ENCODE measurements at places on chromosomes 6 and 20.

GRCh38 chr6:139927236-139927635 lies 552.8 kb upstream of the CITED2 start:
- no peak for DNase-seq

GRCh38 chr6:24760210-24760609 lies 14.5 kb upstream of the GMNN start:
- no peak for DNase-seq

DNA sequence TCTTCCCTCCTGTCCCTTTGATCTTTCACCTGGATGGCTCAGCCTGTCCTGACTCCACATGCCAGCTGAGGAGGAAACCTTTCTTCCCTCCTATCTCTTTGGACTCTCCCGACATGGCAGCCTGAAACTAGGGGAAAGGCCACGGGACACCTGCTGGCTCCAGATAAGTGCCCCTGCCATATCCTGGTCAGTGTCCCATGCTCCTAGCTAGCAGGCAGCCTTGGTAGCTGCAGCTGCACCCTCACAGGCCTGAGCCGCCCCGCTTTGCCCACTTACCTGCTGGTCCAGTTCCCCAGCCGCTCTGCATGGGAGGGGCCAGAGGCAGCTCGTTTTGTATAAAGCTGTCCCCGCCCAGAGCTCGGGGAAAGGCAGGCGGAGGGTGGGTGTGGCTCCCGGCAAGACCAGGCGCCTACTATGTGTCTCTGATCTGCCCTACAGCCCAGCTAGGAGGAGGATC lies 7.4 kb upstream of the SLC52A3 start:
- no peak for DNase-seq

DNA sequence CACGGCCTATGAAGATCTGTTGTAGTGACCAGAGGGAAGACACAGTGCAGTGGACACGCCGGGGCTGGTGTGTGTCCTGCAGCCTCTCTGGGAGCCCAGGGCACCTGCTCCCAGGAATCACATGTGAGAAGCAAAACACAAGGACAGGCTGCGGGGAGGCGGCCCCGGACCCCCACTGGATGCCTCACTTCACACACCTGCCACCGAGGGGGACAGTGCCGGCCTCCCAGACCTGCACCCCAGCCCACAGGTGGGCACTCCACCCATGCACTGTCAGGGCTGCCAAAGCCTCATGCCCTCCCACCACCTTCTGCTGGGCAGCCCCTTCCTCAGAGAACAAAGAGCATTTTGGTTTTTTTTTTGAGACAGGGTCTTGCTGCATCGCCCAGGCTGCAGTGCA lies 27.4 kb downstream of the FRMD1 start:
- no peak for DNase-seq

DNA sequence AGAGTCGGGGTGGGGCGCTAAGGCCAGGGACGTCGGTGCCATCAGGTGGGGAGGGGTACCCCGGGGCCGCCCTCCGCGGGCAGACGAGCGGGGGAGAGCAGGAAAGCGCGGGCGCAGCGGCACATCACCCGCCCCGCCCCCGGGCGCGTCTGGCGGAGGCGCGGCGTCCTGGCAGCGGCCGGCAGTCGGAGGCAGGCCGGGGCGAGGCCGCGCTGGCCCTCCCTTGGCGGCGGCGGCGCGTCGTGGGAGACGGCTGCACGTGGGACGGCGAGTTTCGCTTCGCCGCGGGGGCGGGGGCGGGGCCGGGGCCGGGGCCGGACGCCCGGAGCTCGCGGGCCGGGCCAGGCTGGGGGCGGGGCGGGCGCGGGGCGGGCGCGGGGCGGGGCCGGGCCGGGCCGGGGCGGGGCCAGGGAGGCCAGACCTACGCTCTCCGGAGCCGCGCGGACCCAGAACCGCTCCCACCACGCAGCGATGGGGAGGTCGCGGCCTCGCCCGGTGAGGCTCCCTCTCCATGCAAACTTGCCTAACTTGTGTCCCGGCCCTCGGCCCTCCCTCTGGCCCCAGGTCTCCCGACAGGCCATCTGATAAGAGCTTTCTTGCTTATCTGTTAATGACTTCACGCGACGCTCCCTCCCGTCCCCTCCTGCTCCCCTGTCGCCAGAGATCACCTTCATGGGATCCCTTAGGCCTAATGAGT lies 12.5 kb downstream of the ITPR3 start:
- peak; percentile 12 for DNase-seq

GRCh38 chr20:60428651-60429050 lies 470.4 kb downstream of the CDH26 start:
- no peak for DNase-seq

DNA sequence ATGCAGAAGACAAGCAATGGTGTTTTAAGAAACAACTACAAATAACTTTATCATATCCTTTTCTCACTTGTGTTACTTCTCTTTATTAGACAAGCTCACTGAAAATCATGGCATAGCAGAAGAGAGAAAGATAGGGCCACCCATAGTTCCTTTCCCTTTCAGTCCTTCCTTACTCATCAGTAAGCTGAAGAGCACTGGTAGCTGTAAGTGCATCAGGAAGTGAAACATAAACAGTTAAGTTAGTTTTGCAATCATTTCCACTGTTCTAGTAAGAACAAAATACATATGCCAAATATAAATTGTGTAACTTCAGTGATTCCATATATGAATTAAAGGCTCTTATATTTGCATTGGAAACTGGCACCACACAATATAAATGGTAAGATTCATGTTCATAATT lies 220.1 kb downstream of the HACE1 start:
- no peak for DNase-seq

DNA sequence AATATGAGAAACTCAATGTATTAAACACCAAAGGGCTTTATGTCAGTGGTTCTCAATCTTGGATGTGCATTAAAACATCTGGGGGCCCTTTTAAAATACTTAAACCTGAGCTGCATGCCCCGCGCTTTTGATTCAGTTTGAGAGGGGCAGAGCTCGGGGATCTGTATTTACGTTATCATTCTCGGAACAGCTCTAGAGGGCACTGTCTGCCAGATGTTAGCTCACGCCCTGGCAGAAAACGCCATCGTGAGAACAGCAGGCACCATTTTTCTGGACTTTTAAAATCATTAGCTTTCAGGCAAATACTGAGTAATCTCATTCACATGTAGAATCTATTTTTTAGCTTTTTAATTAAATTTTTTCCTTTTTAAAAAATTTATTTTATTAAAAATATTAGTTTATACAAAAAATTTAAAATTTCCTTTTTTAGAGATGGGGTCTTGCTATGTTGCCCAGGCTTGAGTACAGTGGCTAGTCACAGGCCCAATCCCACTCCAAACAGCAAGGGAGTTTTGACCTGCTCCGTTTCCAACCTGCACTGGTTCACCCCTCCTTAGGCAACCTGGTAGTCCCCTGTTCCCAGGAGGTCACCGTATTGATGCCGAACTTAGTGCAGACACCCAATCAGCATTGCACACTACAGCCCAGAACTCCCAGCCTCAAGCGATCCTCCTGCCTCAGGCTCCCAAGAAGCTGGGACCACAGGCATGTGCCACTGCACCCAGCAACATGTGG lies 30.0 kb upstream of the ZNF133 start:
- no peak for DNase-seq

DNA sequence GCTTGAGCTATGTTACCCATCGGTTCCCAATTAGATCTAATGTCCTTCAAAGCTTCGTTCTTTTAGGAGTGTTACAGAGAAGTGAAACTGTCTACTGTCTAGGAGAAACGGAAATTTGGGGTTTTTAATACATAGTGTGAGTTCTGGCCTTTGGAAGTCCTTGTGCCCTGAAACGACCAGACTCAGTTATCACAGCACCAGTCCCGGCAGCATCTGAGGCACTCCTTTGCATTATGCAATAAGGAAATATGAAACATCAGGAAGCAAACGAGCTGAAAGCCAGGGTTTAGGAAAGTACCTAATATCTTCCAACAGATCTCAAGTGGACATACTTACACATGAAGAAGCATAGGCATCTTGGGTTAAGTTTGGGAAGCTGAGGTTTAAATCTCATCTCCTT lies 61.8 kb upstream of the ADGRF1 start:
- no peak for DNase-seq

- no peak for DNase-seq
Measured at GRCh38 chr6:93081901-93082300, 337.5 kb downstream of the EPHA7 start.

DNA sequence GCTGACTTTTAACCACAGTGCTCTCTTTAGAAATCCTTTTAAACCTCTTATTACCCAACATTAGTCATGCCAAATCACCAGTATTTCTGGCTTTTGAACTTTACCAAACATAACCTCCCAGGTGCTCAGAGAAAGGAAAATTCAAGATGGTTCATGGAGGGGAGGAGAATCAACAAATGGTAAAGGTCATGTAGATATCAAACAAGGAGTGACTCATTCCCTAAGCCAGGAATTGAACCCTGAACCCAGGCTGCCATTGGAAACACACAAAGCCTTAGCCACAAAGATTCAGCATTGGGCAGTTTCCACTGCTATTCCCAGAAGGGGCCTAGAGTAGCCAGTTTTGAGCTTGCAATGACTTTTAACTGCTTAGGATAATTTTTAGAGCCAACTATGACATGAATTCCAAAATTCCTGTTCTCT lies 21.6 kb upstream of the ENTPD6 start:
- no peak for DNase-seq

GRCh38 chr20:34200023-34200422 lies 41.2 kb upstream of the ASIP start:
- no peak for DNase-seq

- DNase-seq: no peak
Measured at GRCh38 chr6:76418560-76419223, 346.2 kb upstream of the IMPG1 start.

GRCh38 chr6:131400054-131400778 lies 172.8 kb upstream of the ARG1 start:
- DNase-seq: no peak

- peak; percentile 89 for DNase-seq
Measured at GRCh38 chr20:63216041-63216848, at the start of gene YTHDF1. YTHDF1 (minus strand) TSS chr20:63216131; CDS start chr20:63215892, 239 bp downstream.

- no peak for DNase-seq
Measured at GRCh38 chr20:14896569-14896968, 559.2 kb upstream of the FLRT3 start.

- DNase-seq: no peak
Measured at GRCh38 chr6:45423824-45424450, 46.2 kb upstream of the SUPT3H start.

- DNase-seq: no peak
Measured at GRCh38 chr6:145329257-145329656, 406.1 kb downstream of the EPM2A start.

DNA sequence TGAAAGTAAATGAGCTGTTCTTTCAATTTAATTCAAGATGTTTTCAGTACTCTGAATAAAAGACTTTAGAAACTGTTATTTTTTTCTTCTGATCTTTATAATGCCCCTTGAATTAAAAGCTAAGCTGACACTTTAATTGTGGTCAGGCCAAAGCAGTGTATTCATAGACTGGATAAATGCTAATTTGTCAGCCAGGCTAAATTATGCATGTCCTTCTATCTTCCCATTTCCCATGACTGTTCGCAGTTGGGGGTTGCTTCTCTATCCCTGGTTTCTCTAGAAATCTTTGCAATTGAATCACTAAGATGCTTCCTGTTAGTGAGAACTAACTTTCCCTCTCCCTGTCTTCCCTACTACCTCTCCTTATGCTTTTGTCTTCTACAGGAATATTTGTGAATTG lies 396.2 kb downstream of the RFPL4B start:
- DNase-seq: no peak

DNA sequence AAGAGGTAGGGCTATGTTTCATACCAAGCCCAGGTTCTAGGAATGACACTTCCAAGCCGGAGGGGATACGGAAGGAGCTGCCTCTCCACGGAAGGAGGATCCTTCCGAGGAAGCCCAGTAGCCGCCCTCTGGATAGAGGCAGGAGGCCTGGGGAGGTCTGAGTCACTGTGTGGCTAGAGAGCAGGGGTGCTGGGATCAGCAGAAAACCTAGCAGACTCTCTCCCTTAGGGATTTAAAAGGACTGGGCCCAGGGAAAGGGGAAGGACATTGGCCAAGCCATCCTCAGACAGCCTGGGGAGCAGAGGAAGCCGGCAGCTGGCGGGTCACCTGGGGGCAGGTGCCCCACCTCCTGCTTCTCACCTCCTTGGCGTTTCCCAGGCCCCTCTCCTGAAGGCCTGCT lies 36.6 kb upstream of the NFATC2 start:
- no peak for DNase-seq

- no peak for DNase-seq
Measured at GRCh38 chr6:129507846-129508245, 202.1 kb downstream of the ARHGAP18 start.

- no peak for DNase-seq
Measured at GRCh38 chr20:37479266-37479665, 41.8 kb upstream of the NNAT start.

- no peak for DNase-seq
Measured at GRCh38 chr6:100719883-100720682, 161.0 kb downstream of the ASCC3 start.

GRCh38 chr20:18380908-18381529 lies 85.8 kb downstream of the DZANK1 start:
- DNase-seq: no peak

DNA sequence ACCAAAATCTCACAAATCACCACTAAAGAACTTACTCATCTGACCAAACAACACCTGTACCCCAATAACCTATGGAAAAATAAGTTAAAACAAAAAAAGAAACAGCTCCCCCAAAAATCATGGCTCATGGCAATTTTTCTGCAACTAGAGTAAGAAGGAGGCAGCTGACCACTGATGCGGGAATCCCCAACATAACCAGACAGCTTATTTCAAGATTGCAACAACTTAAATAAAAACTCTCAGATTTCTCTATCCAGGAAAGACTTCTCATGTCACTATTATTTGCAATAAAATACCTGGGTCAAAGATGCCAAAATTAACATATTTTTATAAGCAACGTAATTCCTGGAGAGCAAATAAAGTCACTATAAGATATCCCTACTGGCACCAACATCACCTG lies 128.1 kb upstream of the LY86 start:
- DNase-seq: no peak

GRCh38 chr20:14454296-14454695 lies 116.9 kb upstream of the FLRT3 start:
- no peak for DNase-seq

GRCh38 chr6:167013067-167013466 lies 13.9 kb downstream of the CEP43 start:
- no peak for DNase-seq

- no peak for DNase-seq
Measured at GRCh38 chr6:13794184-13794583, 20.2 kb downstream of the MCUR1 start.

- DNase-seq: no peak
Measured at GRCh38 chr6:163718537-163718936, 304.0 kb downstream of the QKI start.

- no peak for DNase-seq
Measured at GRCh38 chr20:15655295-15655874, 917.9 kb downstream of the KIF16B start.

All from stimulated activated CD4-positive, alpha-beta T cell treated with anti-CD3 and anti-CD28 coated beads, Interleukin-1b, Interleukin-23, amount 100 ng/mL, for 1 hour (primary cell).